Jurkat, Clone E6-1 (cell line): ENCODE measurements at places on chromosomes 6 and 20.
A peak's percentile ranks its signal among the peaks of the same experiment; 100 is the strongest.

DNA sequence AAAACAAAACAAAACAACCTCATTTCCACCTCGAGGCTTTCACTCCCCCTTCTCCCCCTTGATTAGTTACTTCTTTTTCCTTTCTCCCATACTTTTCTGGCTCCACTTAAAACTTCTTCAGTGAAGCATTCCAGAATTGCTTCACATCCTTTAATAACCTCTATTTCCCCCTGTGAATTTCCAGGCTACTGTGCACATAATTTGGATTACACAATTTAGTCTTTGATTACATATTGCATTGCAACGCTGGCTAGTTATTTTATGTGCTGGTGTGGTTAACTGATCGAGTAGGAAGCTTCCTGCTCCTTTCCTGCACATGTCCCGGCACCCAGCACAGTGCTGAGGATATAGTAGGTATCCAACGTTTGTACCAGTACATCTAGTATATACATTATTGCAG is 28.1 kb upstream of the EEF1E1 start:
- no peak for DNase-seq

DNA sequence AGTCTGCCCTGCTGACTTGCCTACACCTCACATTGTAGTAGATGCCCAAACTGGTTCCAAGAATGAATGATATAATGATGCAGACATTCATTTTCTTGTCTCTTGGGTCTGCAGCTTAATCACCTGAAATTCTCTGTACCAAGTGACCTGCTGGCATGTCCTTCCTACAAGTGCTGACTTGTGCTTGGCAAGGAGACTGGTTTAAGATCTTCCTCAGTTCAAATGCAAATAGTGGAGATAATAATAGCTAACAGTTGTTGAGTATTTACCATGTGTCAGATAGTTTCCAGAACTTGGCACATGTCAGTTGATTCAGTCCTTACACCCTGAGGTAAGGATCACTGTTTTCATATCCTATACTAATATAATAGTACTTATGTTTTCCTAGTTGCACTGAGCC is 223.4 kb downstream of the SLC24A3 start:
- DNase-seq = no peak

- DNase-seq = no peak
These were observed 84.4 kb downstream of the SAMD3 start for GRCh38 chr6:130138116-130138908.

DNA sequence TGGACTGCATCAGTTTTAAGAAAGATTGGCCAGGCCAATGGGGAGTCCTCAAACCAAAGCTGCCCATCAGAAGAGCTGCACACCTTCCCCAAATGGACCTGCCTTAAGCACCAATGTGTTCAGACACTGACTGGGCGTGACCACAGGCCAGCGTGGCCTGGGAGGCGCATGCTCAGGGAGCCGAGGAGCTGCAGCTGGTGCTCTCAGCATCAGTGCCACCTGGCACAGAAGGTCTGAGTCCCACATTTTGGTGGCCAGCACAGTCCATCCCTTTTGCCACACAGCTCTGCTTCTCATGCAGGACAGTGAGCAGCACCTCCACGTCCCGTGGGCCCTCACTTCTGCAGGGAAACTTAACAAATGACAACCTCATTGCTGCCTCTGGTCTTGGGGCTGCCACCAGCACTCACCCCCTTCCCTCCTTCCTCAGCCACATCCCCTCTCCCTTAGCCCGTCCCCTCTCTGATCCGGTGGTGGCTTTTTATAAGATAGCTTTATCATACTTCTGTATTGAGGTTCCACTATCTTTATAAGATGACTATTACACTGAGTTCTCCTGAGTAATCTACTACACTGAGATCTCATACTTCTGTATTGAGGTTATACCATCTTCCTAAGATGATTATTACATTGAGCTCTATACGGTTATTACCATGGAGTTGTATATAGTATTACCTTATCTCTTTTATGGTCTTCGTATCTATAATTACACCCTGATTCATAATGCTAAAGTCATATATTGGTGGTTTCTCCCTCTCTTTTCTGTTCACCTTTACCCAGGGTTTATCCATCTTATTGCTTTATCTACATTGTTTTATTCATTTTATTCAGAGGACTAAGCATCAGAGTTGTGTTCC is 109.1 kb downstream of the TOX2 start:
- no peak for DNase-seq

- DNase-seq = no peak
These were observed 620.4 kb upstream of the MANEA start for GRCh38 chr6:94956910-94957309.

DNA sequence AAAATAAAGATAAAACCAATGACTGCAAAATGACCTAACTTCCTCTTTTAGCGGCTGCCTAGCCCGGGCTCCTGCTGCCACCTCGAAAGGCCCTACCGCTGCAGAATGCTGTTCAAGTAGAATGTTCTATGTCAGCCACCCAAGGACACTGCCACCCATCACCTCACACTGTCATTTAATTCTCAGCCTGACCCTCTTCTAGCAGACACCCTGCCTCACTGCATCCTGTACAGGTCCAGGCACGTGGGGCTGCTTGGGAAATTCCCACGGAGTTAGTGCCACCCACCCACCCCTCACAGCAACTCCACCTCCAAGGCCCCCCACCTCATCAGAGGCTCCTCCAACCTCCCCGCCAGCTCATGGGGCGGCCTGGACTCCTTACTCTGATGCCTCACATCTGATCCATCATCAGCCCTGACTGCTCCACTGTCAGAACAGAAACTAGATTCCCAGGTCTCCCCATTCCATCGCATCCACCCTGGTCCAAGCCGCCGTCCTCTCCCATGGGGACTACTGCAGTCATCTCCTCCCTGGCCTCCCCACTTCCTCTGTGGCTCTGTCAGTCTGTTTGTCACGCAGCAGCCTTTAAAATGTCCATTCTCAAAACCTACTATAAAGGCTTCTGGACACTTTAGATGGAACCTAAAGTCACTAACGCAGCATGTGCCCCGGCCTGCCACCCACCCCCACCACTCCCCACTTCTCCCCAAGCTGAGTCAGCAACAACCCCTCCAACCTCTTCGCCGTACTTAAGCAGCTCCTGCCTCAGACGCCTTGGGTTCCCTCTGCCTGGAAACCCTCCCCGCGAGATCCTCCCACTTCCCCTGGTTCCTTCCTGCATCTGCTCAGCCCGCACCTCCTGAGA is 17.0 kb downstream of the NFATC2 start:
- peak; percentile 30 for DNase-seq

DNA sequence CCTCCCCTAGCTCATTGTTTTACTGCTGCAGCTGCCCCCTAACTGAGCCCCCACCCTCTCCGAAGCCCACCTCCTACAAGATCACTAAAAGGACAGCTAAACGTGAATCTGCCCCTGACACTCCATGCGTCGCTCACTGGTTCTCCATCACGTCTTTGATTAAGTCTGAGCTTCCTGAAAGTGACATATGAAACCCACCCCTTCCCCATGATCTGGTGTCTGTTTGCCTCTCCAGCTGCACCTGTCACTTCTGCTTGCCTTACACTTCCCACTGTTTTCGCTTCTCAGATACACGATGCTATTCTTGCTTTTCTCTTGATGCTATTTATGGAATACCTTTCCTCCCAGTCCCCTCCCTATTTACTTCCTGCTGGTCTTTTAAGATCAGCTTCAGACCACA is 8.0 kb upstream of the PERP start:
- no peak for DNase-seq

DNA sequence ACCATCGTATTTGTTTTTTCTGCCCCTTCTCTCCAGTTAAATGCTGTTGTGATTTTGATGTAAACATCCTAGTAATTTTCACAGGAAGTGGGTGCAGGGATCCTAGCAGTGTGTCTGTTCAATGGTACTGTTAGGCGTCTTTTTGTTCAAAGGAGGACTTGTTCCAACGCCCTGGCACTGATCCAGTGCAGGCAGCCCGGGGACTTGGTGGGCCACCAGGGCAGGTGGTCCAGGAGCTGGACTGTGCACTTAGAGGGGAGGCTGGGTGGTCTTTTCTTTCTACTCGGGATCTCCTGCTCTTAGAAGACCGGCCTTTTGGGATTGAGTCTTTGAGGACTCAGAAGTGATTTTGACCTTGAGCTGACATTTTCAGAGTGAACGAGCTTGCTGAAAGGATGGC is 41.1 kb upstream of the NKX2-2 start:
- no peak for DNase-seq

DNA sequence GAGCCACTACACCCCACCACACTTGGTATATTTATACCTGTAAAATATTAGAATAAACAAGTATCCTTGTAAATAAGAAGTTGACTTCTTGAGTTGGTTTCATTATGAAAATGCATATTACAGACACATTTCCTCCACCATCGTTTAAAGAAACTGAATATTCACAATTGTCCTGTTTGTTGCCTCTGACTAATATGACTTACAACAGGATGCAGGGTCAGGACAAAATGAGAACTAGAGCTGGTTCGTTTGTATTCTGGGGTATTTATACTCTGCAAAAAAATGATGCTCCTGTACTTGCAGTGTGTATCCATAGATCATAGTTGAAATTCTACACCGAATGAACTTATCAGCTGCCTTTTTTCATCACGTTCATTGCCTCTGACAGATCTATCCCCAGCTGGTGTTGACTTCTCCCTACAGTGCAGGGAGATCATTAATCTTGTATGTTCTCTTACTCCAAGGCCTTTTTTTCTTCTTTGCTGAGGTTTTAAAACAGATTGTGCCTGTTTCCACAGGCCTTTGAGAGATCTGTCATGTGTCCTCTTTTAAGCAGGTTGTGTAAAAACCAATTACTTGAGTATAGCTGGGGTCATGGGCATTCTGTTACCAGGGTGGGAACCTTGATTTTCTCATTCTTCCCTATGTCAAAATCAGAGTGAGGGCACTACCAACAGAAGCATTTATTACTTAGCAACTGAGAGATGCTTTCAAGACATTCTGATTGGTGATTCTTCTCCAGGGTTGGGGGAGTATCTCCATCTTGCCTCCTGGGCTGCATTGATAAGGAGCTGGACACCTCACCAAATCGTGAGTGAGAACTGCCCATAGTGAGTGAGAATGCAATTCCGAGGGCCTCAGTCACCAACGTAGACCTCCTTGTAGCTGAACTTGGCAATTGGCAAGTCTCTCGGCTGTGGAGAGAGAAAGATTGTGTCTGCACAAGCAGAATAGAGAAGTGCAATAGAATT is 78.8 kb upstream of the CD83 start:
- DNase-seq = no peak

DNA sequence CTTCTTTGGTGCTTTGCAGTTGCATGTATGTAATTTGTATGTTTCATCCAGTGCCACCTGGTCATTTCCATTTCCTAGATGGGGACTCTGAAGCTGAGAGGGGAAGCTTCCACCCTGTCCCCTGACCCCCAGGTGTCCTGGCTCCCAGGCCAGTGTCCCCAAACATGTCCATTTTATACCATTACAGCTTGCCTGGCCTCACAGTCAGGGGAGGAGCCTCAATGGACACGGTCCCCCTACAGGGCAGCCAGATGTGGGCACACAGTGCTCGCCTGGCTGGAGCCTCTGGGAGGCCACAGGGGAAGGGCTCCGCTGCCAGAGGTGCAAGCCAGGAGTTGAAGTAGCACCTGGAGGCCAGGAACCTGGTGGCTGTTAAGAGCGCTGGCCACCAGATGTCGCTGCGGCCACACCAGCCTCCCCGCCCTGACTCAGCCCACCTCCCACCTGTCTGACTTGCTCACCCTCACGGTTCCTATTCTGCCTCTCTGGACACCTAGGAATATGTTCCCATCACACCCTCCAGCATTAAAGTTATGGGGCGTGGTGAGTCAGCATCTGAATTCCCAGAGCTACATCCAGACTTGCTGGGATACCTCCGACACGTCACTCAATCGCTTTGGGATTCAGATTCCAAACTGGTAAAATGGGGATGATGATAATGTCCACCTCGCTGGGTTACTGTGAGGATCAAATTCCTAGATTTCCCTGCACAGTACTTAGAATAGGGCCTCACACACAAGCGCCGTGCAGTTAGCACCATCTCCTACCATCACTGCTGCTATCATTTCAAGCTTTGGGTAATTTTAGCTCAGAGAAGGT is 107.4 kb downstream of the SULF2 start:
- peak; percentile 39 for DNase-seq

GRCh38 chr20:26218301-26218700 is 521.6 kb upstream of the ZNF337 start:
- no peak for DNase-seq

DNA sequence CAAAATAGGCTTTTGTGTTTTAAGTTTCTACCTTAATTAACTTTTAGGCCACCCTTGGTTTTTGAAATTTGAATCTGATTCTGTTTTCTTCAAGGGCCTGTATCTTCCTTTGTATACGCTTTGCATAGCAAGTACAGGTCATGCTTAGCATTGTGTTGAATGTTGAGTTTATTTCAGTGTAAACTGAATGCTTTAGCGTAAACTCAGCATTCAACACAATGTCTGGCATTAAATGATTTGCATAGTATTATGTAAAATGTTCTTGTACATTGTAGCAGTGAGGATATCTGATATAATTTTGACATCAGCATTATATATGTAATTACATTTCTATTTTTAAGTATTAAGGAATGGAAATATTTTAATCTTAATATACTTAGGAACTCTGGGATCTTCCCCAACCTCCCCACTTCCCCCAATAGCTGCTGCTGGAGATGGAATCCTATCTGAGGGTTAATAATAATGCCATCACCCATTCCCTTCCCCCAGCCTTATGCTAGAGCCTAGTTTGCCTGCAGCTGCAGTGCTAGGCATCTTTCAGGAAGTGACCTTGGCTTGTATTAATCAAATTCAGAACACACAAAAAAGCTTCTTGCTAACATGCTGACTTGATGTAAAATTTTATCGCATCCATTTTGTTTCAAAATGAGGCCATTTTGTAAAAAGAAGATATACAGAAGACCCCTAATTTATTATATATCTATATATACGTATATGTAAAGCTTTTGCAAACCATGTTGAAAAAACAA is 73.1 kb downstream of the NCOA3 start:
- no peak for DNase-seq

DNA sequence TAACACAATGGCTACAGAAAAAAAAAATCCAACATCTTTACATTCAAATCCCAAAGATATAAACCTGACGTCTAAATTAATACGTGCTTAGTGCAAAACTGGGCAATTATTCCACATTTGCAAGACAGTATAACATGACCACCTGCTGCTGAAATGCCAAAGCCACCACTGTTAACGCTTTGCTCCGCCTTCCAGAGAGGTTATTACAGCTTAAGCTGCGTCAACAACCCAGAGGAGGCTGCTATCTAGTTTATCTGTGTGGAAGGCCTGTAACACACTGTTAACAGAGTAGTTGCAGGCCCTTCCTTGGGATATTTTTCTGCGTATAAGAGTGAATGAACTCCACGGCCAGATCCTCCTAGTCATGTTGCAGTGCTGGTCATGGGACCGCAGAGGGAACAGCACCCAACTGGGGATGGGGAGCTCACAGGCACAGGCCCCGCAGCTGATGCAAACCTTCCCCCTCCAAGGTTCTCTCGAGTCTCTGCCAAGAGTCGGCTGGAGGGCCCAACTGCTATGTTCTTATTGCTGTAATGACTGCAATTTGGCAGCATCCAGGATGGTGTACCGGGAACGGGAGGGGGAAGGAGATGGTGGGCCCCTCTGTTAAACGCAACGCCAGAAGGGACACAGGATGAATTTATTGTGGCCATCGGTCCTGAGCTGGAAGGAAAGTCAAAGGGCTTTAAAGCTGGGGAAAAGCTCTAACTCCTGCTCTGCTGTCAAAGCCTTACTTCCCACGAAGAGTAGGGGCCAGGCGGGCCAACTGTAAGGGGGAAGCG is 993 bp upstream of the NCOA7 start:
- peak; percentile 58 for DNase-seq
